Stimulated activated CD8-positive, alpha-beta memory T cell treated with anti-CD3 and anti-CD28 coated beads, Interleukin-12 subunit alpha, Interleukin-12 subunit beta, amount 100 ng/mL, for 4 hours (primary cell): ENCODE measurements at places on chromosomes 12 and 14.

DNA sequence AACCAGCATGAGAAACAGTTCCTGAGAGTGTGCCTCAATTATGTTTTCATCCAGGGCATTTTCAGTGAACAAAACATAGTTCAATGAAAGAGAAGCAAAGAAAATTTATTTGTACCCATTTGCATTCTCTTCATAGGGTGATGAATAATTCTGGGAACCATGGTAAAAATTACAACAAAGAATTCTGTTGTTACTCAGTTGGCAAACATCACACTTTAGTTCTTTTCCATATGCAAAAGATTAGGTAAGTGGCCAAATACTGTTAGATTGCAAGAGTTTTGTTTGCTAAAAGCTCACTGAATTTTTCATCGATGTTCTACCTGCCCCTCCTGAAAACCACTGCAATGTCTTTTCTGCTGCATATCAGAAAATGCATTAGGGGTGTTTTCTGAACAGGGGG, 132.4 kb upstream of the RGS6 start:
- no peak for DNase-seq

DNA sequence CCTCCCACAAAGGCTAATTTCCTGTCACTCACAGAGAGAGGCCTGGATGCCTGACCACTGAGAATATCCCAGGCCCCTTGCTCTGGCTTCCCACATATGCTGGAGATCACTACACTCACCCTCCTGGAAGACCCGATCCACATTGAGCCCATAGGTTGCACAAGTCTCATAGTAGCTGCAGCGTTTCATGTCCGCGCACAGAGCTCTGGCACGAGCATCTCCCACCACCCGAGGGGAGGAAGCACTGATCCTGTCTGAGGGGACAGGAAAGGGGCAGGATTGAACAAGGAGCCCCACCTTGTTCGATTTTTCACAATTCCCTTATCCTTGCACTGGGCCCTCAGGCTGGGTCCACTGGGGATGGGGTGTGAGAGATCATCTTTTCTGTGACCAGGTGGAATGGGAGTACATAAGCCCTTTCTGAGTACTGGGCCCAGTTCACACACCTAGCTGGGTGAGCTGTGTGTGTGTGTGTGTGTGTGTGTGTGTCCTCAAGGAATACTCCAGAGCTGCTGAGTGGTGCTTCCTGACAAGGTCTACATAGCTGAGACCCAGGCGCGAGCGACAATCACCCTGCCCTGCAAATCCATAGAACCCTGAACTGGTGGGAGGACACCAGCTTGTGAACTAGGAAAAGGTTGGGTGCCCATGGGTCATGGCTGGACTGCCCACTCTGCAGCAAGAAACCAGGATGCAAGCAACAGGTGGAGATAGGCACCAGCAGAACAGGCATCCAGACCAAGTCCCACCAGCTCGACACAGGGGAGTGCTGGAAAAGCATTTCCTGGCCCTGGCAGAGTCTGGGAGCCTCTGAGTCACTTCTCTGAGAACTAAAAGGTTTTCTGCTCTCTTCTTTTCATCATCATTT, 5.6 kb downstream of the AGAP2 start:
- no peak for DNase-seq

DNA sequence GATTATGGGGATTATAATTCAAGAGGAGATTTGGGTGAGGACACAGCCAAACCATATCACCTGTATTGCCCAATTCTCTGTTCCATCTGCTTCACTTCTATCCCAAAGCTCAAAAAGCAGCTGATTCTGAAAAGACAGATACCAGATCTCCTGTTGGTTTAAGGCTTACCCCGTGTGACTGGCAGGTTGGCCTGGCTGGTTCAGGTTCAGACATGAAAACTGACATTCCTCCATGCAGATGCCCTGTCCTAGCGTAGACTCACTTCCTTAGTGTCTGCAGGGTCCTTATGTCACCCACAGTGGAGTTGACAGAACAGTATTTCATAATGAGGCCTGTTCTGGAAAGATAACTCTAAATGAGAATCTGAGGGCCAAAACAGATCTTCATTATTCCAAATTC, 61.1 kb upstream of the FLRT2 start:
- DNase-seq: no peak

DNA sequence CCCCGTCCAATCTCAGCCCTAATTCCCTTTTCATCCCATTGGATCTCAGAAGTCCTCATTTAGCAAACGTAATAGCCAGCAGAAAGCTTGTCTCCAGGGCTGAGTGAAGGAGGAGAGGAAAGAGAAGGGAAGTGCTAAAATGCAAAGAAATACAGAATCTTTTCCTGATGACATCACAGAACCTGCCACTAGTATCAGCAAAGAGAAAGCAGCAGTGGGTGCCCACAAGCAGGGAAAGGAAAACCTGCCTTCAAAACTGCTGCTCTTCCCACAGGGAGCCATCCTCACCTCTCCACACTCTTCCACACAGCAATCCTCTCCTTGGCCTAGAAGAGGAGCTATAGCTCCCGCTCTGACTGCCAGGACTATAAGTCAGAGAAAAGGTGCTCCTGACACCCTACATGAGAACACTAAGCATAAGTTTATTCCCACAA, 11.3 kb downstream of the MED13L start:
- no peak for DNase-seq

- DNase-seq: no peak
These were observed 36.8 kb upstream of the NINJ2 start for GRCh38 chr12:700016-700415.

DNA sequence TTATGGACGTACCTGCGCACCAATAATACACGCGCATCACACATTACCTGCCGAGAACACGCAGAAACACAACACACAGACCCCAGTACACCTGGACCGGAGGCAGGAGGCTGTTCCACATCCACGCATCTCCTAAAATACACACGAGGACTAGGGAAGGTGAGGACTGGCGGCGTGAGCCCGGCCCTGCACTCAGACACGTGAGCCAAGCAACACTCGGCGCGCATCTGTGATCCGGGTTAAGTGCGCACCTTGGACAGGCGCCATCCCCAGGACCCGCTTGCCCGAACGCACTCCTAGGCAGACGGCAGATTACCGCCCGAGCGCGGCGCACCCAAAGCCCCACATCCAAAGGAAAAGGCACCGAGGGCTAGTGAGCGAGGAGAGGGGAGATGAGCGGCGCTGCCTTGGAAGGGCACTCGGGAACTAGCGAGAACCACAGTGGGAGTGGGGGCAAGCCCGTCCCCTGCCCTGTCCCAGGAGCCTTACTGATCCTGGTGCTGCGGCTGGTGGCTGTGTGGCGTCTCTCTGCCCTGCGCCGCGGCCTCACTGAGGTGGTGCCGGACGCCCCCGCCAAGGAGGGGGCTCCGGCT, 417 bp downstream of the GLS2 start:
- DNase-seq: no peak

GRCh38 chr14:20873370-20874177, 17.6 kb upstream of the RNASE3 start:
- peak; percentile 47 for DNase-seq

GRCh38 chr12:25497021-25497420, 56.1 kb downstream of the LMNTD1 start:
- DNase-seq: no peak

DNA sequence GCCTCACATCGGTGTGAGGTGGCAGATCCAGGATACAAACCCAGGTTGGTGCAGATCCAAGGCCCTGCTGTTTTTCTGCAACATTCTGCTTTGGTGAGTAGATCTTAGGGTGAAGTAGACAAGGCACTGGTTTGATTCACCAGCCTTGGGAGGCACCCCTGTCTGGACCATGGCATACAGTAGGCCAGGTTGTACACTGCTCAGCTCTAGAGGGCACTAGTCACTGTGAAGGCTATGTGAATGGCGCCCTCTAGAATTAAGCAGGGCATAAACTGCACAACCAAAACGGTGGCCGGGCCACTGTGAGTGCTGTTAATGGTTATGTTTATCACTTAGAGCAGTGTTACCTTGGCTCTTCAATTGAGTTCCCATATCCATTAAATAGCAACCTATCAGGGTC, 280.6 kb upstream of the PWP1 start:
- no peak for DNase-seq

DNA sequence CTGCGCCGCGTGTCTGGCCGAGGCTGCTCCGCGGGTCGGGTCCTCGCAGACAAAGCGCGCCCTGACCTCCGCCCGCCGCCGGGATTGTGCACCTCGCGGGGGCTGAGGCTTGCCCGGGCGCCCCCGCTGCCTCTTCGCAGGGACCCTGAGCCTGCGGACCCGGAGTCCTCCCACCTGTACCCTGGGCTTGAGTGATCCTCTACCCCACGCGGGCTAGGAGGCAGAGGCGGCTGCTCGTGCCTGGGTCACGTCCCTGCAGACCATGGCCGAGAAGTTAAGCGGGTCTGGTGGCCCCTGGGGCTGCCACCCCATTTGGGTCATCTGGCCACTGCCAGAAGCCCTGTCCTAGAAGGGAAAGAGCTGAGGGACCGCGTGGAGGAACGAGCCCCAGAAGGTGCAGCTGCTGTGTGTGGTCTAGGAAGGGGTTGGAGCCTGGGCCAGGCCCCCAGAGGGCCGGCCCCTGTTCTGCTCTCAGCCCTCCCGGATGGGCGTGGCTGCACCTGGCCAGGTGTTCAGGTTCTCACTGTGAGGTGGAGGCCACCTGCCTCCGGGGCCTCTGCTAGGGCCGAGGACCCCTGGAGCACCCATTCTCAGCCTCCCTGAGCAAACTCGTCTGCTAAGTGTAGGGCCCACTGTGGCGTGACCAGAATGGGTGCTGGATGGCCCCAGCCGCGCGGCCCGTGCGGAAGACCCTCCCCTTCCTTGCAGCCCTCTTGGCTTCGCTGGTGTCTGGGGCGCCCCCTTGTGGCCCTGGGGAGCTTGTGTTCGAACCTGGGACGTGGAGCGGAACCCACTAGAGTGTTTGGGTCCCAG, 49.6 kb downstream of the LRCOL1 start:
- peak; percentile 45 for DNase-seq

- no peak for DNase-seq
These were observed 585 bp upstream of the TEAD4 start for GRCh38 chr12:2958432-2959191.

DNA sequence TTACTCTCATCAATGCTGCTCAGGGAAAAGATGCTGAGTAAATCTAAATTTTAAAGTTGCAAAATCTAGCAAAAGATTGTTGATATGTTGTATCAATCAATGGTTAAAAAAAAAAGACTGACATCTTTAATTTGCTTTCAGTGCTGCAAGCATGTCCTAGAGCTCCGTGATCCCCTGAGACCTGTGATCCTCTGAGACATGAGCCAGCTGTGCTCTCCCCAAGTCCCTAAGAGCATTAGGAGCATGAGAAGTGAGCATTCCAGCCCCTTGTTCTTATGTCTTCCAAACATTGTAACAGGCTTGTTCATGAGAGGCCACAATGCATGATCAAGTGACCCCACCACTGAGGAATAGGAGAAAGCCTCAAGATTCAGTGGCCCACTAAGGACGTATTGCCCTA, 116.6 kb downstream of the DAD1 start:
- no peak for DNase-seq

DNA sequence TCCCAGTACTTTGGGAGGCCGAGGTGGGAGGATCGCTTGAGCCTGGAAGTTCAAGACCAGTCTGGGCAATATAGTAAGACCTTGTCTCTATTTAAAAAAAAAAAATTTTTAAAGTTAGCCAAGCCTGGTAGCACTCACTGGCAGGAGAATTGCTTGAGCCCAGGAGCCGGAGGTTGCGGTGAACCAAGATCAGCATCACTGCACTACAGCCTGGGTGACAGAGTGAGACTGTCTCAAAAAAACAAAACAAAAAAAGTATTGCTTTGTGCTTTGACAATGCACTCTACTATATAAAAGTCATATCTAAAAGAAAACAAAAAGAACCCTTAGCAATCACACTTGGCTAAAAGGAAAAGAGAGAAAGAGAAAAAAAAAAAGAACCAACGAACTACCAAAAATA, 26.8 kb downstream of the GNPTAB start:
- DNase-seq: no peak

GRCh38 chr12:5200278-5201087, 156.8 kb downstream of the KCNA5 start:
- DNase-seq: no peak

GRCh38 chr12:130715150-130715997, 725 bp downstream of the RIMBP2 start:
- DNase-seq: no peak

DNA sequence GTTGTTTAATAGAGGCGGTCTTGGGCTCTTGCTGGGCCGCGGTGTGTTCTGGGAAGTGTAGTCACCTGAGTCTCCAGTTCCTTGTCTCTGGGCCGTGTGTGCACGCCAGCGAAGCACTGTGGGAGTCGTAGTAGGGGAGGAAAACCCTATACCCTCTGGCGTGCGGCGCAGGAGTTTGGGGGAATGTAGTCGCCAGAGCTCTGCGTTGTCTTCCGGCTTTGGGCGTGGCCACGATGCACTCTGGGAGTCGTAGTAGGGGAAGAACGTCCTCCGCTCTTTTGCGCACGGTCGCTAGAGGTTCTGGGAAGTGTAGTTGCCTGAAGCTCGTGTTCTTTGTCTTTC, 726 bp upstream of the ZNF140 start:
- DNase-seq: peak; percentile 91

DNA sequence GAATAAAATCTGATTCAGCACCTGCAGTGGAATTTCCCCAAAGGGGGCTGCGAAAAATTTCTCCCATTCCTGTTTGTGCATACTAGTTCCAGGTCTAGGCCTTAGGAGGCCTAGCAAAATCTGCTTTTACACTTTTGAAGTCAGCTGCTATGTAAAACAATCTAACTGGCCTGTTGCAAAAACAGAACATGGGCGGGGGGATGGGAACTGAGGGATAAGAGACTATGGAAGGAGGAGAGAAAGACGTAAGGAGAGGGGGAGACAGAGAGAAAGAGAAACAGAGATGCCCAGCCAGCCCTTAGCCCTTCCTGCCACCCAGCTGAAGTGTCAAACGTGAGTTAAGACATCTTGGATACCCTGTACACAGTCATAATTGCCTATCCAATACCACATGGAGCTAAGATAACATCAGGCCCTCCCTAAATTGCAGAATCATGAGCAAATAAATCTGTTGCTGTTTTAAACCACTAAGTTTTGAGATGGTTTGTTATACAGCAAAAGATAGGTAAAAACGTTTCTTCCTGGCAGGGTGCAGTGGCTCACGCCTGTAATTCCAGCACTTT, 45.6 kb downstream of the SPTLC2 start:
- DNase-seq: no peak

DNA sequence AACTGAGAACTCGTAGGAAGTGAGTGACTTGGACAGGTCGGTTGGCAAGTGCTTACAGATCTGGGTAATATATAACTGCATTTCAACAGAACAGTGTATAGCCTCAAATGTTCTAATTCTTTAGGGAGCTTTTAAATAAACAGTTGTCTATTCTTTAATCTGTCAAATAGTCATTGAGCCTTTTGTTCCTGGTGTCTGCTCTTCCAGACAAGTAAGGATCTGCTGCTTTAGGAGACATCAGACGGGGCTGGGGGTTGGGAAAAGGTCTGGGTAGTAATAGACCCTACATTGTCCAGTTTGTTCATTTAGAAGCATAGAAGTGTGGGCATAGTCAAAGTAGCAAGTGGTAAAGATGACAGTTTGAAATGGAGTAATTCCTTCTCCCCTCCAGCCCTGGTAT, 2.0 kb downstream of the PTPN11 start:
- DNase-seq: no peak

- DNase-seq: no peak
These were observed 217.7 kb upstream of the DCN start for GRCh38 chr12:91400271-91400670.

- DNase-seq: no peak
These were observed 34.9 kb upstream of the EML1 start for GRCh38 chr14:99758121-99758821.

GRCh38 chr14:22997676-22998323, 12.1 kb downstream of the C14orf93 start:
- no peak for DNase-seq
